ENCODE measurements at places on chromosomes 12 and 14.
A peak's percentile ranks its signal among the peaks of the same experiment; 100 is the strongest.

DNA sequence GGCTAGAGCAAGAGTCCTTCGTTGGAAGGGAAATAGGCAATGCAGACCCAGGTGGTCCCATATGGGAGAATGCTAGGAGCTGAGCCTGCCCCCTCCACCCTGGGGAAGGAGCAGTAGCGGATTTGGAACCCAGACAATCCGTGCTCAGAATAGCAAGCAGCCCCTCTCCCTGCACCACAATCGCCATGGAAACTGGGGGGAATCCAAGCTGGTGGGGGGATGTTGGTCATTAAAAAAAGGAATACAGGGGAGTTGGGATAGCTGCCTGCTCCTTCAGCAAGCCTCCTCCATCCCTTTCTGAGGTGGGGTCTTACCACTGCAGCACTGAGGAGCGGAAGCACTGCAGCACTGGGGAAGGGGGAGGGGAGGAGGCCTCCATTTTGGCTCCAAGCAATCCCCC lies 2.9 kb downstream of the RND1 start:
- no peak for DNase-seq

DNA sequence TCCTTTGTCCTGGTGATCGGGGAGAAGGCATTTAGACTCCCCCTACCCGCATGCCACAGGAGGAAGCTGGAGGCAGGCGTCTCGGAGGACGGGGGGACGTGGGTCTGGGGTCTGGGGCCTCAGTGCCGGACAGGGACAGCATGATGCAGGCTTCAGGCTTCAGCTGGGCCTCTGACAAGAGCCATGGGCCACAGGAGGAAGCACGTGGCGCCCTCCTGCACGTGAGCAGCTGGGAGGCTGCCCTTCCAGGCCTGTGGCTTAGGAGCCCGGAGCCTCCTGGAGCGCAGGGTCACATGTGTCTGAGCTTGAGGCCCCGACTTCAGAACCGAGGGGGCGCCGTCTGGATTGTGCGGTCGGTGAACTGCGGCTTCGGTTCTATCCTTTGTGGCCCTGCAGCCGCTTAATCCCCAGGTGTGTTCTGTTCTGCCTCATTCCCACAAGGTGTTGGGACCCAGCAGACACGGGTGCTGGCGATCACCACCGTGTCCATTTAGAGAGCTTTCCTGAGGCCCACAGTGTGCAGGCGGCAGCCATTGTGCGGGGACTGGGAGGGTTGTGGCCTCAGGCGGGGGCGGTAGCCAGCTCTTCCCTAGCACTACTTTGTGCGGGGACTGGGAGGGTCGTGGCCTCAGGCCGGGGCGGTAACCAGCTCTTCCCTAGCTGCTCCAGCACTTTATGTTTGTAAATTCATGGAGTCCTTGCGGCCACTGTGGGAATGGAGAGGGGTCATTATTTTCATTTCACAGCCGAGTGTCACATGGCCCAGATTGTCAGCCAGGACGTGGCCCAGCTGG lies 150.2 kb downstream of the ADGRD1 start:
- DNase-seq = no peak

GRCh38 chr12:90562671-90563070 lies 392.3 kb downstream of the CCER1 start:
- no peak for DNase-seq

- peak; percentile 74 for DNase-seq
Measured at GRCh38 chr12:117874842-117875434, 93.9 kb downstream of the KSR2 start.

- DNase-seq = no peak
Measured at GRCh38 chr14:48748151-48748675, 838.0 kb downstream of the RPS29 start.

DNA sequence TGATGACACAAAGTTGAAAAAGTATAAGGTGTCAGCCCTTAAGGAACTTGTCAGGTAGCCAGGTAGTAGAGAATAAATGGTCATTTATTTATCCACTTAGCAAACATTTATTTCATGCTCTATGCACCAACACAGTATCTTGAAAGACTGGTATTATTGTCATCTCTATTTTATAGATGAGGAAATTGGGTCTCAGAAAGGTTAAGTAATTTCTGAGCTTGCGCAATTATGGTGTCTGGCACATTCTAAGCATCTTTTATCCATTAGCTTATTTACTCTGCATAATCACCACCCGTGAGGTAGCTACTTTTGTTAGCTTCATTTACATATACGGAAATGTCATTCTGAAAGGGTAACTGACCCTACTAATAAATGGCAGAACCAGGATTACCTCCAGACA lies 2.5 kb upstream of the UTP20 start:
- peak; percentile 47 for DNase-seq

DNA sequence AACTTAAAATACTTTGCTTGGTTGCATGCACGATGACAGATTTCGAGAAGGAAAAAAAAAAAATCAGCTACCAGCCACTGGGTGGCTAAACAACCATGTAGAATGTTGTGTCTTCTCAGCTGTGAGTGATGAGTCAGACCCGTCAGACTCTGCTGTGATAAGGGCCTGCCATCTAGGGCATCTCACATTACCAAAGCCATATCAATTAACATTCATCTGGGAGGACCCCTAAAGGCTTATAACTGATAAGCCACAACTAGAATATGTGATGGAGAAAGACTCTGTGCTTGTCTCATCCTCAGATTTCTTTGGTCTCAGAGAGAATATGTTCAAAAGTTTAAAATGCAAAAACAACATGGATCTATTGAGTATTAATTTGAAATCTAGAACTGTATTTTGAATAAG lies 111.5 kb downstream of the PAX9 start:
- DNase-seq = no peak

DNA sequence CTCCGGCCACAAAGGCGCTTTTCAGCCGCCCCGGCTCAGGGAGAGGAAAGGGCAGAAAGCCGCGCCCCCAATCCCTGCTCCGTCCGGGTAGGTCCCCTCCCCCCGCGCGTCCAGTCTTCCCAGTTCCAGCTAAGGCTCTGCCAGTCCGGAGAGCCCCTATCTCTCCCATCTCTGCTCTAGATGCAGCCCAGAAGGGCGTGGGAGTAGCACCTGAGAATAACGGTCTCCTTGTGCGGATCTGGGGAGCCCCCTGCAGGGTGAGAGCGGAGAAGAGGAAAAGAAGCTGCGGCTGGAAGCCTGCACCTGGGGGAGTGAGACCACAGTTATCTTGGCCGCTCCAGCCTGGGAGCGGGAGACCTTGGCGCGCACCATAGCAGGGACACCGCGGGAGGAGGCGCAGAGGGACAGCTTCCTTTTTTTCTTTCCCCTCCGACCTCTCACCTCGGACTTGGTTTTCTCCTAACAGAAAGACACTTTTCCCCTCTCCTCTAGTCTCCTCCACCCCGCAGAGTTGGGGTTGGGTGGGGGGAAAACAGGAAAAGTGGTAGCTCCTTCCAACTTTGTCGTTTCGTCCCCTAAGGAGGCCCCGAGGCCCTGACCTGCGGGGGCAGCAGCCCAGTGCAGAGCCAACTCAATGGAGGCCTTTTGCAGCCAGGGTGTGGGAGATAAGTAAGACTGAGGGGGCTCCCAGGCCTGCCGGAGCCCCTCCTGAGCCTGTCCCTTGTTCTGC lies 2.4 kb downstream of the DHH start:
- DNase-seq = no peak

GRCh38 chr12:100164153-100164704 lies 21.6 kb upstream of the BLTP3B start:
- no peak for DNase-seq

GRCh38 chr12:89690925-89691324 lies 17.7 kb downstream of the ATP2B1 start:
- no peak for DNase-seq

GRCh38 chr12:45663455-45663854 lies 66.1 kb upstream of the ARID2 start:
- DNase-seq = no peak

- DNase-seq = no peak
Measured at GRCh38 chr14:49367696-49368095, 218.5 kb downstream of the RPS29 start.

GRCh38 chr12:6827437-6827911 lies 733 bp upstream of the P3H3 start:
- DNase-seq = peak; percentile 40

- peak; percentile 78 for DNase-seq
Measured at GRCh38 chr12:128791395-128792322, 32.1 kb downstream of the SLC15A4 start.

GRCh38 chr12:67112586-67112985 lies 156.6 kb upstream of the CAND1 start:
- DNase-seq = no peak

- DNase-seq = no peak
Measured at GRCh38 chr12:4099276-4099675, 174.3 kb upstream of the CCND2 start.

DNA sequence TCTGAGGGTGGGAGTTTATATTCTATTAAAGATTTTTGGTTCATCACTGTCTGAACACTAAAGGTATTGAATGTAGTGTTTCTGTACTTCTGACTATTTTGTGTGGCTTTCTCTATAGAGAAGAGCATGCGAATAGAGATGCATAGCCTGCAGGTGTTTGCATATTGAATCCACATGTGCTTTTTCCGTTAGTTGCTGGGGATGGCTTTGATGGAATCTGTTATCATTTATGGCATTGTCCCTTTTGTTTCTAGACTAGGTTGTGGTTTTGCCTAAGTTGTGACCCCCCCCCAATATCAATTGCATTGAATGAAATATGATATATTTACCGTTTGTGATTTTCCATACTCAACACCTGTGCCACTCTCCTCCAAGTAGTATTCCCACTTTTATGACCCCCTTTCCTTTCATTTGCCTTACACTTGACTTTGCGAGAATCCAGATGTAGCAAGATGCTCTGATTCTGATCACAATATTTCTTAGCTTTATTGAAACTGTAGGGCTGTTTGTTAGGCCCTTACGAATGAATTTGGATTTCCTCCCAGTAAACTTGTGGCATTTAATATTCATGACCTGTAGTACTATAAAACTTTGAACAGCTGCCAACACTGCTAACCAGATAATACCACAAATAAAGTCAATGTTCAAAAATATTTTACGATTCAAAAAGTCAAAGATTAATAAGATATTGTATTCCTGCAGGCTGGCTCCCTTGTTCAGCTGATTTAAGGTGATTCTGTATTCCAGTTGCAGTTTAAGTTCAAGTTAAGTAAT lies 176.4 kb downstream of the TMTC2 start:
- no peak for DNase-seq

- no peak for DNase-seq
Measured at GRCh38 chr12:67716817-67717216, 68.3 kb downstream of the DYRK2 start.

GRCh38 chr12:50103767-50104321 lies at the start of gene GPD1:
TSS of gene GPD1 (plus strand) at chr12:50104008. CDS start at chr12:50104051, 43 bp downstream.
- DNase-seq = peak; percentile 43

- DNase-seq = peak; percentile 79
Measured at GRCh38 chr14:81436296-81437138, 36.4 kb upstream of the STON2 start.

DNA sequence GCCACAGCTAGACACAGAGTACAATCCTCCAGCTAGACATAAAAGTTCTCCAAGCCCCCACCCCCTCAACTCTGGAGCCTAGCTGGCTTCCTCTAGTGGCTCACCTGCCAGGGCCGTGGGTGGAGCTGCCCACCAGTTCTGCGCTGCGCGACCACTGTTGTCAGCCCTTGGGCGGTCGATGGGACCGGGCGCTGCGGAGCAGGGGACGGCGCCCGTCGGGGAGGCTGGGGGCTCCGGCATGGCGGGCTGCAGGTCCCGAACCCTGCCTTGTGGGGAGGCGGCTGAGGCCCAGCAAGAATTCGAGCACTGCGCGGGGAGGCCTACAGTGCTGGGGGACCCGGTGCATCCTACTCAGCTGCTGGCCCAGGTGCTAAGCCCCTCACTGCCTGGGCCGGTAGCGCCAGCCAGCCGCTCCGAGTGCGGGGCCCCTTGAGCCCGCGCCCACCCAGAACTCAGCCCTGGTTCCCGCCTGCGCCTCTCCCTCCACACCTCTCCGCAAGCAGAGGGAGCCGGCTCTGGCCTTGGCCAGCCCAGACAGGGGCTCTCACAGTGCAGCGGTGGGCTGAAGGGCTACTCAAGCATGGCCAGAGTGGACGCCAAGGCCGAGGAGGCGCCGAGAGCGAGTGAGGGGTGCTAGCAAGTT lies 51.0 kb downstream of the RTN1 start:
- DNase-seq = no peak

DNA sequence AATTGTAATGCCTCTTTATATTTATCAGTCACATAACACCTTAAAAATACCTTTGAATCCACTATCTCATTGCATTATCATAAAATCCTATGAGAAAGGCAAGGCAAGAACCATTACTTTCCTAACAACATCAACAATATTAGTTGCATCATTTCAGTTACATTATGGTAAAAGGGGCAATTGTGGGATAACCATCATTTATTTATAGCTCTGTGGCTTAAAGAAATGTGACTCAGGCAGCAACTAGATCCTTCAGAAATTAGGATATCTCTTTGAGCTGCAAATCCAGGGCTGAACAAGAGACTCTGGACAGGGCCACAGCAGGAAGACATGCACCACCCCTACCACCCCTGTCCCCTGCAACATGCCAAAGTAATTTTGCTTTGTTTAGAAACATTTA lies 36.4 kb downstream of the EPS8 start:
- no peak for DNase-seq

Measured in inflammatory macrophage treated with lipopolysaccharide for 1 hour (primary cell).